ENCODE measurements at places on chromosomes 5 and 9.

DNA sequence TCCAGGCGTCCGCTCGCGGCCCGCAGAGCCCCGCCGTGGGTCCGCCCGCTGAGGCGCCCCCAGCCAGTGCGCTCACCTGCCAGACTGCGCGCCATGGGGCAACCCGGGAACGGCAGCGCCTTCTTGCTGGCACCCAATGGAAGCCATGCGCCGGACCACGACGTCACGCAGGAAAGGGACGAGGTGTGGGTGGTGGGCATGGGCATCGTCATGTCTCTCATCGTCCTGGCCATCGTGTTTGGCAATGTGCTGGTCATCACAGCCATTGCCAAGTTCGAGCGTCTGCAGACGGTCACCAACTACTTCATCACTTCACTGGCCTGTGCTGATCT lies 294 bp downstream of the ADRB2 start:
- no peak for DNase-seq

DNA sequence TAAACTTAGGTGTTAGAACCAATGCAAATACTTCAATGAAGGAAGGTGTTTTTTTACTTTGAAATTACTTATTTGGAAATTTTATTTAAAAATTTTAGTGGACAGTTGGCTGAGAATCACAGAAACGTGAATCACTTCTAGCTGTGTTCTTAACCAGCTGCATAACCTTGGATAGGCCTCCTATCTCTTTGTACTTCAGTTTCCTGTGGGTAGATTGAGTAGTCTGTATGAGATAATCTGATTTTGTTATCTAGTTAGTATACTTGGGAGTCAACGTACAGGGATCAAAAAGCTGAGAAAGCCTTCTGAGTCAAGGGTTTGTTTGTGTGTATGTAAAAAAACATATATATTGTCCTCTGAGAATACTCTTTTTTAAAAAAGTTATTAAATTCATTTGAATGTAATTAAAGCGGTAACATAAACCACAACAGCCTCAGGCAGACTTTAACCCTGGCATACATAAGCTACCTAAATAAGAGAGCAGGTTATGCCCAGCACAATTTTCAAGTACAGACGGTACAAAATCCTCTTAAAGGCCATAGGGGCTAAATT lies 38.1 kb upstream of the ZCCHC7 start:
- DNase-seq, result no peak

GRCh38 chr5:389197-389821 lies 53.7 kb upstream of the EXOC3 start:
- DNase-seq, result no peak

- DNase-seq, result no peak
These were observed 739 bp downstream of the C9orf72 start for GRCh38 chr9:27572566-27572917.

DNA sequence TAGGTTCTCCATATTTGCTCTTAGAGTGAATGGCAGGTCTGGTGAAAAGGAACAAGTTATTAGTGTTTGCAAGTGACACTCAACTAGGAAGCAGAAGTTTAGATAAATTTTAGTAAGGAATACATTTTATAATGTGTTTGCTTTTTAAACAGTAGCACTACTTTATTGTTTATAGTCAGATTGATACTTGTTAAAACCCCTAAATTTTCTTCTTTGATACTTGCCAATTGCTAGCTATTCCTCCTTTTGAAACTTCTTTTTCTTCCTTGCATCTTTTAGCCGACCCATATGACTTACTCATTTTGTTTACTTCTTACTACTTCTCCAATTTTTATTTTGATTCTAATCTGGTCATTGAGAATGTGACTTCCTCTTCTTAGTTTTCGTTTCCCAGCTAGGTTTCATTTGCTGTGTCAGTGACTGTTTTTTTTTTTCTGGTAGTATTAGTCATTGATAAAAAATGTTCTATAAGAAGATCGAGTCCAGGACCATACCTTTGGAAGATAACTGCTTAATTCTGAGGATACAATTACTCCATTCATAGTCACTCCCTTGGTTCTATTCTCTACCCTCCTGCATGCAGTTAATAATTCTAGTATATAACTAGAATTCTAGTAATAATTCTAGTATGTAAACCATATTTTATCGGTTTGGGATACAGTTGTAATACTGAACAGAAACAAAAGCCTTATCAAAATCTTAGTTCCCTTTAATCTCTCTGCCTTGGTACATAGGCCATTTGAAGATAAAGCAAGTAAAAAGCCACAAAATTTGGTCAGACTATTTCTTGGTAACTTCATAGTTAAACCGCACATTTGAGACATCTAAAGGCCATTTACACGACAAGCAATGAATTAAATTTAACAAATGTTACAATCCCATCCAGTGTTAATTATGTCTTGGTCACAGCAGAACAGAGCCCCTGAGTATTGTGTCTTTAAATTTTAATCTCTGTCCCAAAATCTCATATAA lies 2.8 kb upstream of the RICTOR start:
- no peak for DNase-seq

DNA sequence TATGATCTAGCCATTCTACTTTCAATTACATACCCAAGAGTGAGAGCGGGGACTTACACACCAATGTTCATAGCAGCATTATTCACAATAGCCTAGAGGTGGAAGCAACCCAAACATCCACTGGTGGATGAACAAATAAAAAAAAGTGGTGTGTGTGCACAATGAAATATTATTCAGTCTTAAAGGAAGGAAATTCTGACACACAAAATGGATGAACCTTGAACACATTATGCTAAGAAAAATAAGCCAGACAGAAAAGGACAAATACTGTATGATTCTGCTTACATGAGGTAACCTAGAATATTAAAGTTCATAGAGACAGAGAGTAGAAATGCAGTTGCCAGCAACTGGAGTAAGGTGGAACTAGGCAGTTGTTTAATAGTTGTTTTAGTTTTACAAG lies 22.1 kb downstream of the ETF1 start:
- DNase-seq, result no peak

DNA sequence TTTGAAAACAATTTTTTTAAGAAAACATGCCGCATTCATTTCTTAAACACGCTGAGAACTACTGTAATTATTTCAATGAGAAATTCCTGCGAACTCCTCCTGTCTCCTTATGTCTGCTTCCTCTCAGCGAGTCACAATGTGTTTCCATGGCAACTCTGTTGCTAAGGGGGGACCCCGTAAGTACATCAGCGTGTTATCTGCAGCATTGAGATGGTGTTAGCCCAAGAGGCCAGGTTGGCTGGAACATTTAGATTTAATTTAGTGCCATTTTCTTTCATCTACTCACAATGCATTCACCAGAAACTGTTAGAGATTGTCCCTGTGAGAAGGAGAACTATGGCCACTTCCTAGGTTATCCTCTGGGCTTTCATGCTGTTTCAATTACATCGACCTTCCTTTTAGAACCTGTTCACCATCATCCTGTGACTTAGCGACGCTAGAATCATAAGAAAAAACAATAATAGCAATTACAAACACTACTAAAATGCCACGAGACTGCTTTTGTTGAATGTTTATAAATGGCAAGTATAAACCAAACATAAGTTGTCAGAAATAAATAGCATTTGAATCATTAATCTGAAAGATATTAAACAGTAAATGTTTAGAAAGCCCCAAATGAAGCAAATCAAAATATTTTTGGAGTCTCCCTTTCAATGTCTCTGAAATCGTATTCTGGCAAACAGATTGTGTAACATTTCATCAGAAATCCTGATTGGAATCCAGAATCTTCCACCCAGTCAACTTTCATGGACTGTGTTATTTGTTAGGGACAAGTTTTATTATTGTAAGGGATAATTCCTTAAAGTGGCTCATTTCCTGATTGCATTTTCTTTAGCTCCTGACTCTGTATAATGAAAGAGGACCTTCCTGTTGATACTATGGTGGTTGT lies 39.7 kb upstream of the SHC3 start:
- no peak for DNase-seq

DNA sequence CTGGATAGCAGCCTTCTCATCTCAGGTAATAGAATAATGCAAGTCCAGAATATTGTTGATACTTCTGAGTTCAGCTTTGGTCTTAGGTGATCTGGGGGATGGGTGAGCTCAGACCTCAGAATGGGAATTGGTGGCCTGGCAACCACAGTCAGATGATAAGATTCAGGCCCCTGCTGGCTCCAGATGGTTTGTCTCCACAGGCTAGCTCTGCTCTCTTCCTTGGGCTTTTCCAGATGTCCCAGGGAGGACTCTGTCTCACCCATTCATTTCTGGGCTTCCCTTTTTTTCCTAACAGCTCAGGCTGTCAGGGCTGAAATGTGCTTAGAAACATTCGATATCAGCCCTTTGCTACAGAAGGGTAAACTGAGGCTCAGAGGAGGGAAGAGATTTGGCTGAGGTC lies 17.6 kb upstream of the TNFSF15 start:
- no peak for DNase-seq

GRCh38 chr5:9156282-9156681 lies 389.6 kb downstream of the SEMA5A start:
- no peak for DNase-seq

DNA sequence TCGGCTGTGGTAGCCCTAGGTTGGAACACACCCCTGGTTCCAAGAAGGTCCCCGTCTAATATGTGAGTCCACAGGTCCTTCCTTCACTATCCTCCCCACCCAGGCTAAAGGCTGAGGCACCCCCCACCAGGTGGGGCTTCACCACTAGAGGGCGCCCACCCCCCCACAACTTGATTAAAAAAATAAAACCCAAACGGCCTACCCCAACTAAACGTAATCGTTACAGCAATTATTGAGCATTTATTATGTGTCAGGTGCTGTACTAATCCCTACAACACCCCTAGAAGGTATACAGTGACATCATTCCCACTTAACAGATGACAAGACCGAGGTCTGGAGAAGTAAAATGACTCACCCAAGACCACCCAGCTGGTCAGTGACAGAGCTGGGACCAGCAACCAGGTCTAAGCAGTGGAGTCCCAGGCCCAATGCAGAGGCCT lies 65.0 kb downstream of the FGF18 start:
- no peak for DNase-seq

- no peak for DNase-seq
These were observed 42.3 kb downstream of the AOPEP start for GRCh38 chr9:94768766-94769165.

DNA sequence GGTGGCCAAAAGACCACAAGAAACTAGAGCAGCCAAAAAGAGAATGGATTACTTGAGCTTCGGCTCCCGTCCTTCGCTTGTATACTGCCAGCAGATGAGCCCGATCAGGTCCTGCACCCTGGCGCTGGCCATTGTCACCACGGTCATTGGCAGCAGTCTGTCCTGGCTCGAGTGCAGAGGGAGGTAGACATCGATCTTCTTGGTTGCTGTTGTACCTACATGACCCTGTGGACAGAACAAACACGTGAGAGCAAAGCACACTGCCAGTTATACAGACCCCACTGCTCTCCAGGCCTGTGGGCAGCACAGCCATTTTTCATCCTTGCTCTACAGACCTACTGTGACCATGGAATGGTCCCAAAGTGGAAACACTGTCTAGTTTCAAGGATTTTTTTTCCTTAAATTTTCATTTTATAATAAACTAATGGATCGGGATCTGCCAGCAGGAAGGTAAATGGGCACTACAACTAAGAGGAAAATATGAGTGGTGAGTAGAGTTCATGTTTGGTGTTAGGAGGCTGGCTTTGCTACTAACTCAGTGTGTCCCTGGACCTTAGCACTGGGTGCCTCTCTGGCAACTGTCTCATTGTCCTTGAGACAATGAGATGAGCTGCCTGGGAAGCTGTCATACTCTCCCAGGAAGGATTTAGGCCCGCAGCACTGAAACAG lies 121.4 kb downstream of the MAPKAP1 start:
- no peak for DNase-seq

DNA sequence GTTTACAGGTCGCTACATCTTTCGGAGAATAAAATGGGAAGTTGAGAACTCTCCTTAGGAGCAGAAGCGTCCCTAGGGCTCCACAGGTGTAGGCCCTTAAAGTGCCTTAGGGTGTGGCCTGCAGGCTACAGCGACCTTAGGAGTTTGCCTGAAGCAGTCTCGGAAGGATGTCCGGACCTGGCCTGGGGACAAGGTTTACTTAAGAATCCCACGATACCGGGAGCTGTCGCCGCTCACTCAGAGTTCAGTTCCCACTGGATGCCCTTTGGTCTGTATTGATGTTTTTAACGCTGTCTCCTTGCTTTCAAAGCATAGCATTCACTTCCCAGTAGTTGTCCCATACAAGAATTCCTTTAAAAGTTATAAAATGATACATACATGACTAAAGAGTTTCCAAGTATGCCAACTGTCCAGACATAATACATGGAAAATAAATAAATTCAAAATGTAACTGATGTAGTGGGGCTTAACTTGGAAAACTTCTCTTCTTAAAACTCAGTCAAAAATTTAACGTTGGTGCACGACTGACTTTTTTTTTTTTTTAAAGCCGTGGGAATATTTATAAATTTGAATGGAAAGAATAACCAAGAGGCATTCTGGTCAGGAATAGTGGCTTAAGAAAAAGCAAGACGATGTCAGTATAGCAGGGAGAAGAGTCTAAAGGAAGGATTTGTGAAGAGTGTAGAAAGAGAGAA lies 848 bp downstream of the RAD50 start:
- no peak for DNase-seq

GRCh38 chr5:171841984-171842776 lies 56.6 kb downstream of the SMIM23 start:
- DNase-seq, result no peak

DNA sequence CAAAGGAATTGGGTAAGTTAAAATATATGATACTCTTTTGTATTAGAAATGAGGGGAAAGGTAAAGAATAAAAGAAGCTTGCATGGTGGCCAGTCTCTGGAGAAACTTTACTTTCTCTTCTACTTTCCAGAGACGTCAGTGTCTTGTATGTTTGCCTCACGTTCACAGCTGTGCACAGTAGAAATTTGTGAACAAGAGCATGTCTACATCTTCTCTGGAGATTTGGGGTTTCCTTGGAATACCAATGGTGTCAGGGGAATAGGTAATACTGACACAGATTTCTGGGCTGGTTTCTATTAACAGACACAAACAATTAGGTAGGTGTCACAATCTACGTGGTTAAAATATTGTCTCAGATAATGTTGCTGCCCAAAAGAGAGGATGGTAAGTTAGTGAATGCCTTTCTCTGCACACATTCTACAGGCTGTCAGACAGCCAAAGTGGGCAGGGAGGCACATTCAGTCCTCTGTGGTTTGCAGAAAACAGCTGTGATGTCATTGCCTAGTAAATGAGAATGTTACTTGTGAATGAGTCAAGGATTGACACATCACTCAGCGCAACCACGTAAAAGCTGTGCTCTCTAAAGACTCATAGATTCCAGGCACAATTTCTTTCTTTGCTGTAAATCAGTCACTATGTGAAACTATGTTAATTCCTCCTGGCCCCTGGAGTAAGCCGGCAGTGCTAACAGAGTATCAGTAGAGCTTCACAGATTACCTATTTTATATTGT lies 397.1 kb downstream of the MAN2A1 start:
- DNase-seq, result no peak

Data from stimulated activated CD4-positive, alpha-beta T cell treated with anti-CD3 and anti-CD28 coated beads, TNF-alpha, amount 100 ng/mL, for 1 hour (primary cell).